ENCODE measurements at places on chromosomes 6 and 20. TPM values are rescaled to one million over a fixed set of nuclear protein-coding genes. Genes with fewer than 3 reads are reported as not detected.

The SFT2D1 gene
- total RNA-seq = 57.6 TPM

The MARCKS gene
- 0.10 TPM for total RNA-seq

The PACRG gene
- total RNA-seq = 0.36 TPM

The THBD gene
- total RNA-seq = not detected

The AVP gene
- not detected for total RNA-seq

The C20orf204 gene
- 6.1 TPM for total RNA-seq

The GNRH2 gene
- total RNA-seq = 2.1 TPM

The ASIP gene
- not detected for total RNA-seq

The CRISP3 gene
- total RNA-seq = not detected

The TRIM10 gene
- 0.05 TPM for total RNA-seq
